ENCODE measurements at places on chromosomes 4 and X. TPM values are rescaled to one million over a fixed set of nuclear protein-coding genes. Genes with fewer than 3 reads are reported as not detected.
A peak's percentile ranks its signal among the peaks of the same experiment; 100 is the strongest.

Gene SPANXN3
- not detected for total RNA-seq

DNA sequence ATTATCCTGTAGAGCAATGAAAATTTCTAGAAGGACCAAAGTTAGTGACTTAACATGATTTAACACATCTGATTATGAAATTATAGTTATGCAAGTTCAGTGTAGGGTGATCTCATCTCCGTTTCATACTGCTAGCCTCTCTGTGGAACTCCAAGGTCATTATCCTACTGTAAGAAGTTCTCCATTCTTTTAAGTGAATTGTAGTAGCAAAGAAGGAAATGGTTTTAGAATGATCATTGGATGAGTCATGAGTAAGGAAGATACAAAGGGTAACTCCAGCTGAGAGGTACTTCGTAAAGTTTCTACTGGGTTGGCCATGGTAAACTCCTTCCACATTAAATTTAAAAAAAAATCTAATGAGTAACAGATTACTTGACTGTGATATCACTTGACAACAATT lies 215.0 kb upstream of the GIMD1 start:
- peak; percentile 89 for DNase-seq

Gene RPA4
- 1.7 TPM for total RNA-seq

- DNase-seq = no peak
These were observed 230.4 kb downstream of the CRLF2 start for GRCh38 chrX:981791-982626.

GRCh38 chr4:184126800-184127199 lies 90.9 kb downstream of the ENPP6 start:
- no peak for DNase-seq

GRCh38 chrX:22323541-22323940 lies 50.8 kb downstream of the CBLL2 start:
- peak; percentile 65 for DNase-seq

Gene ZFYVE28
- total RNA-seq = 8.6 TPM

DNA sequence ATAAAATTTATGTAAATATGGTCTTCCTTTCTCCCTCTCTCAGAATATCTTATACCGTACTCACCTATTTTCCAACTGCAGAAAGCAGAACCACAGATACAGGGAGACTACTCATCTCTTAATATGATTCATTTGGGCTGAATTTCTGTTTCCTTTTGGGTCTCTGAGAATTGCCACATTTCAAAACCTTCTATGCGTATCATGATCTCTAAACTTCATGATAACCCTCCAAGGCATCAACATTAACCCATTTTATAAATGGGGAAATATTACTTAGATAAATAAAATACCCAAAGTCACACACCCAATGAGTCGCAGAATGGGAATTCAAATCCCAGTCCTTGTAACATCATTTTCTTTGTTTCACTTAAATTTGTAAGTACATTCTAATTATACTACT lies 16.6 kb upstream of the PRDM8 start:
- DNase-seq = no peak

Gene TRIML2
- not detected for total RNA-seq

GRCh38 chr4:15910155-15910940 lies 28.2 kb downstream of the FGFBP1 start:
- DNase-seq = no peak

DNA sequence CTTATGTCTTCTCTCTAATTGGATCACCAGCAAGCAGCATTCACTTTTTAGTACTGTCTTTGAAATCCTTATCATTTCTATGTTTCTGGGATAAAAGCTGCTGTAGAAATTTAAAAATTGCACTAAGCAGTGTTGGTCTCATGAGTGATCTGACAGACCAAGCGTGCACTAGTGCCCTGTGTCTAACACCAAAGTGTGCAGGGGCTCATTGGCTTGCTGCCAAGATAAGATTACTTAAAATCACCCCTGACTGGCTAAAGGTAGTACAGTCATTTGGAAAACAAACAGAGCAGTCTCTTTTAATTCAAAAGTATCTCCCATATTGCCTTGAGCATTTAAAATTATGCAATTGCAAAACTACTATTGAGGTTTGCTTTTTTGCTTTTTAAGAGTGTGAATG lies 304.6 kb downstream of the ARAP2 start:
- no peak for DNase-seq

DNA sequence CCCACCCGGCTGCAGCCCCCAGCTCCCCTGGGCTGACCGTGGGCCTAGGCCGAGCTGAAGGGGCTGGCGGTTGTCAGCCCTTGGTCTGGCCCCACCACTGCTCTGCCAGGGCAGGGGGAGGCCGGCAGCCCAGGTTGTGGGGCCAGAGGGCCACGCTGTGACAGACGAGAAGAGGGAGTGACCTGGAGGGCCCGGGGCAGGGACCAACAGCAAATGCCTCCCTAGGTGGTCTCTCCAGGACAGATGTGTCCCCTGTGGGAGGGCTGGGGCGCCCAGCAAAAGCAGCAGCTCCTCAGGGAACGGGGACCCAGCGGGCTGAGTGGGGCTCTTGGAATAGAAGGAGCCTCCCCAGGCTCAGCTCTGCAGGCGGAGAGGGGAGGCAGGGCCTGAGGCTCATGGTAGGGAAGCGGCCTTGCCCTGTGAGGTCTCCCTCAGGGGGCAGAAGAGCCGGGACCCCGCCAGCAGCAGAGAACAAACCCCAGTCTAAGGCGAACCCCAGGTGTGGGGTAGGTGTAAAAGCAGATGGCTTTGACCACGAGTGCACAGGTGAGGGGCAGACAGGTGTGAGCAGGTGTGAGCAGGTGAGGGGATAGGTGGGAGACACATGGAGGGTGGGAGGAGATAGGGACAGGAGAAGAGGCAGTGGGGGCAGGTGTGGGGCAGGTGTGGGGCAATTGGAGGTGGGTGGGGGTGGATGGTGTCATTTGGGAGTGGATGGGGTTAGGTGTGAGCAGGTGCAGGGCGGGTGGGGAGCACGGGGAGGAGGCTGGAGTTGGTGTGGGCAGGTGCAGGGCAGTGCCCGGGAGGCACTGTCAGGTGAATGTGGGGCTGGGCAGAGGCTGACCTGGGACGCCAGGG lies 34.1 kb upstream of the SPON2 start:
- no peak for DNase-seq

DNA sequence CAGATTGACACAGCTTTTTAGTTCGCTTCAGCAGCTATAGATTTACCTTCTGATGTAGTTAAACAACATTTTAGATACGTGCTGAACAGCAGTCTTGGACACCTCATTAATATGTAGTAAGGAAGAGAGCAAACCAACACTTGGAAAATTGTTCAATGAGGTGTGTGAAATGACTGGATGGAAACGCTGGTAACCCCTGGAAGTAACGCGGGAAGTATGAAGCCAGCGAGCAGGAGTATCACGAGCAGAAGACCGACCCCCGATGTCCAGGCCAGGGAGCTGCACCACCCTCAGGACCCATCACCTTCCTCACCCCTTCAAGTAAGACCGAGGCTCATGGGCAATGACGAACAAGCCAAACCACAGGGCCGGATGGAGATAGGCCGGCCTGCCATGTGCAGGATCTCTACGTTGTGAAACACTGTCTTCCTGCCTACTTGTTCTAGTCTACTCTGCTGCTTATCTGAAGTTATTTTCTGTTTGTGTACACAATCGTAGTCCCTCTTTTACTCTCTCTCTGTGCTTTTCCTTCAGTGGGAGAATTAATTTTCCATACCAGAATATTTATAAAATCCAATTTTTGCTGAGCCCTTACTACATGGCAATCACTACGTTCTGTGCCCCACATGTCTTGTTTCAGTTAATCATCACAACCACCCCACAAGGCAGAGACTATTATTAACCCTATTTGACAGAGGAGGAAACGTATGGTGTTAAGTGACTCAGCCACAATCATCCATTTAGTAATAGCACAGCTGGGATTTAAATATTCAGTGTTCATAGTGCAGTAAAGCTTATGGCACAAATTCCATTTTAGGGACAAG lies 221.7 kb downstream of the APBB2 start:
- DNase-seq = peak; percentile 90

Gene SOD3
- total RNA-seq = not detected

Gene CCDC149
- 13.3 TPM for total RNA-seq

Gene PPP2R2C
- 0.34 TPM for total RNA-seq

Gene PABPC1L2A
- not detected for total RNA-seq

DNA sequence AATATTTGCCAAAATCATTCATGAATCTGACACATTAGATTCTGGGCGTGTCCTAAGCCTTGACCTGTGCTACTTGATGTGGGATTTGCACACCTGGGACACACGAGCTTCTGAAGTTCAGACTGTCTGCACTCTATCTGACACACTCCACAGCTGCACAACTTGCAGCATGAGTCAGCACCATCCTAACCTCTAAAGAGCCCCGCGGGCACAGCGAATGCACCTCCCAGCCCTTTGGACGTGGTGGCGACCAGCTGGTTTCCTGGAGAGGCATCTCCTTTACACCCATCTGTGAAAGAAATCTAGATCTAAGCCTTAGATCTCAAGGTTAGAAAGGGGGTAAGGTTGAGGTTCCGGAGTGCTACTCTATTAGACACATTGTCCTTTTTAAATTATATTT lies 69.2 kb downstream of the SORBS2 start:
- peak; percentile 34 for DNase-seq

Gene NDST4
- total RNA-seq = not detected

GRCh38 chr4:48012824-48013223 lies 3.7 kb downstream of the CNGA1 start:
- peak; percentile 30 for DNase-seq

GRCh38 chrX:24002167-24002566 lies 24.8 kb downstream of the KLHL15 start:
- DNase-seq = no peak

DNA sequence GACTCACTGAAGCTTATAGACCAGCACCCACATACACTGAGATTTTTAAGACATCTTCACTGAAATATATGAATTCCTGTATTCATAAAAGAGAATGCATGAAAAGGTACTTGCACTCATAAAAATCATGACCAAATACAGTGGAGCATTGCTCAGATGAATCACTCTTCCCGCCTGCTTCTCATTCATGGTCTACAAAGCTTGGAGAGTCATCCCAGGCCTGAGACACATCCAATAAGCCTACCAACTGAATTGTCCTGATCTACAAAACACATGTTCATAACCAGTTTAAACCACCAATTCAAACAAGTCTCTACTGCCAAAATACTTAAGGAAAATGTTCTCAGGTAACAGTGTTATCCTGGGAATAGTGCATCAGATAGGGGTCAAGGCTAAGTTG lies 38.1 kb downstream of the PROM1 start:
- DNase-seq = no peak

Gene TLR10
- total RNA-seq = not detected

Gene TAF1
- total RNA-seq = 57.9 TPM

Gene C4orf50
- under 0.01 TPM for total RNA-seq

DNA sequence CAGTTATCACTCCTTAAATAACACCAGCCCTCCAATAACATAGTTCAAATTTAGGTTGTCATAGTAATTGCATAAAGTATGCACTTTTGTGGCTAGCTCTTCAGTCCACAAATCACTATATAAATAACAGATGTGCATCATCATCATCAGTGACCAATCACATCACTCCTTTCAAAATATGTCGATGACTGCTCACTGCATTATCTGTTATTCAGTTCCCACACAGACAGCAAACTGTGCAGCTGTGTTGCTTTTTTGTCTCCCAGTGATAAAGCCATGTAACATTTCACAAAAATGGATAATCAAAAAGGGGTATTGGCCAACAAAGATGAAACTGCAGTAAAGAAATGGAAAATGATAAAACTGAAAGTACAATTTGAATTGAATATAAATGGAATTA lies 205.4 kb downstream of the DCLK2 start:
- no peak for DNase-seq

DNA sequence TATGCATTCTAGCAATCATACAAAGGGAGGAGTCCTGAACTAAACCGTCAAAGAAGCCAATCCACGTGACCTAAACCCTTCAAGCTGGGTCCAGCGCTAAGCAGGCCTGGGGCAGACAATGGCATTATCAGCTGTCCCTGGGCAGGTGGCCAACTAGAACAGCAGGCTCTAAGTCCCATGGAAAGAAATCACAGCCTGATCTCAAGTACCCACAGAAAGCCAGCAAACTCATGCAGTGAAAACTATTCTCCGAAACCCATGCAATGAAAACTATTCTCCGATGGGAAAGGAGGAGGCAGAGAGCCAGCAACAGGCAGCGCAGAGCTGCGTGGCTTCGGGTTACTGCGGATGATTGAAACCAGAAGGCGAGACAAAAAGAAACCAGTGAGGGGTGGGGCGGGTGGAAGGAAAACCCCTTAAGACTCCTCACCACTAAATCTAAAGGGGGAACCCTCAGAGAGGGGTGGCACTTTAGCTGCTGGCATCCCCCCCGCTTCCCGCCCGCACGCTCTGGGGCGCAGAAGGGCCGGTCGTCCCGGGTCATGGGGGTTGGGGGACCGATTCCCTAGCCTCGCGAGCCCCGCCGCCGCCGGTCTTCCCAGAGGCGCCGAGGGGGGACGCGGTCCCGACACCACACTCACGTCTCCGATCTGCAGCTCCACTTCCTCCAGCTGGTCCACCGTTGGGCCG lies 567 bp downstream of the C4orf46 start:
- peak; percentile 92 for DNase-seq

DNA sequence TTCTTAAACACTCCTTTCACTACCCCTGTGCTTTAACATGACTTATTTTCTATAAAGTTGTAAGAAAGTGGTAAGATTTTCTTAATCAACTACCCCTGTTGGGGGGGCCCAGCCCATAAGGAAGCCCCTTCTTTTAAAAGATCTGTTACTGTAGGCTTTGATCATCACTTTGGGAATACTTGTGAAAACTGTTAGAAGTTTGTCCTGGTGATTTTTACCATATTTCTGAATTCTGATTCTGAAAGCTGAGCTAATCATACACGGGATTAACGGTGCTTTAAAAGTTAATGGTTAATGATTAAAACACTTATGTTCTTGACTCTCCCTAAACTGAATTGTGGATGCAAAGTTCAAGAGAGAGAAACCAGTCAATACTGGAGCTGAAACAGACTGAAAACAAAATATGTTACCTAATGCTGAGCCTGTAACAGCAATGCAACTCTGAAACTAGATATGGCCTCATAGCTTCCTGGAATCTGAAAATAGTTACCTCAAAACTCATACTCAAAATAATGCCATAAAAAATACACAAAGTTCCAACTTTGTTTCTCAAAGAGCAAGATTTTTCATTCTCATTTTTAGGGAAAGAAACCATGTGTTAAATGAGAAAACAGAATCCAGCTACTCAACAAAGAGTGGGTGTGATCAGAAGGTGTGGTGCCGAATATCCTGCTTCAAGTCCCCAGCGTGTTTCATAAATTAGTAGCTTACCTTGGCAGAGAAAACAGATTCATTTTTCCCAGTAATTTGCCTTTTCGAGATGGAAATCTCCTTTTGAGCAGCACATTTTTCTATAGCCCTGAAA lies 31.6 kb downstream of the ADH7 start:
- no peak for DNase-seq

GRCh38 chr4:87213421-87214075 lies 6.9 kb downstream of the KLHL8 start:
- no peak for DNase-seq

DNA sequence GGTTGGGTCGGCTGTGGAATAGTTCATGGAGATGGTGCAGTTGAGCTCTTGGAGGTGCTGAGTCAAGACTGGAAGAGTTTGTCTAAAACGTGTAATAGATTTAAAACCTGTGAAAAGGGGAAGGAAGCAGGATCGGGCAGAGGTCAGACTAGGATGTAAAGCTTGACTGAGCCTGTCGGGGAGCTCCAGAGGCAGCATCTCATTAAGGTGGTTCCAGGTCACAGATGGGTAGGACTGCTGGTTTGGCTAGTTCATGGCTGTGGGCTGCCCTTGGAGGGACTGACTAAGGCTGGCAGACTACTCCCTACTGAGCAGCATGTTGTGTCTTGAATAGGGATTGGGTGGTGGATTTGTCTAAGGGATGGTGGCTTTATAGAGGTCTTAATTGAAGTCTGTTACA lies 28.4 kb upstream of the WDR1 start:
- no peak for DNase-seq

Gene MAGEB2
- not detected for total RNA-seq

Measured in dermis blood vessel endothelial cell (primary cell).